Inflammatory macrophage treated with lipopolysaccharide for 1 hour (primary cell): ENCODE measurements at places on chromosomes 12 and 14.
A peak's percentile ranks its signal among the peaks of the same experiment; 100 is the strongest.

GRCh38 chr12:89514751-89515150 is 9.8 kb downstream of the GALNT4 start:
- DNase-seq = peak; percentile 64

DNA sequence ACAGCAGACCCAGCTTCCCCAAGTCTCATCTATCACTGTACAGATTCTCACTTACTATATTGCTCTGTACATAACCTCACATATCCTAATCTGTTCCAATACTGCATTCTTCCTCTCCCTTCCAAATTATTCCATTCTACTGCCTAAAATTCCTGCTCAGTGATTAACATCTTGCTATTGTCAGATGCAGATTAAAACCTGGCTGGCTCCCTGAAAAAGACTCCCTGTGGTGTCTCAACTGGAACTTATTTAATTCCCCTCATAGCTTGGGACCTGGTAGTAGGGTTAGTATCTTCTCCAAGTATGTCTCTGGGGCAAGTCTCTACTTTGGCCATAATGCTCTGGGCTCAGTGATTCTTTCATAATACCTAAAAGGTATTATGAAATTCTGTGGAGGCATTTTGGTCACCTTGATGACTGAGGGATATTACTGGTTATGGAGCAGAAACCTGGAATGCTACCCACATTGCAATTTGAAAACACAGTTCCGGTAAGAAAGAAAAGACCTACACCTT is 55.8 kb downstream of the PAWR start:
- no peak for DNase-seq

DNA sequence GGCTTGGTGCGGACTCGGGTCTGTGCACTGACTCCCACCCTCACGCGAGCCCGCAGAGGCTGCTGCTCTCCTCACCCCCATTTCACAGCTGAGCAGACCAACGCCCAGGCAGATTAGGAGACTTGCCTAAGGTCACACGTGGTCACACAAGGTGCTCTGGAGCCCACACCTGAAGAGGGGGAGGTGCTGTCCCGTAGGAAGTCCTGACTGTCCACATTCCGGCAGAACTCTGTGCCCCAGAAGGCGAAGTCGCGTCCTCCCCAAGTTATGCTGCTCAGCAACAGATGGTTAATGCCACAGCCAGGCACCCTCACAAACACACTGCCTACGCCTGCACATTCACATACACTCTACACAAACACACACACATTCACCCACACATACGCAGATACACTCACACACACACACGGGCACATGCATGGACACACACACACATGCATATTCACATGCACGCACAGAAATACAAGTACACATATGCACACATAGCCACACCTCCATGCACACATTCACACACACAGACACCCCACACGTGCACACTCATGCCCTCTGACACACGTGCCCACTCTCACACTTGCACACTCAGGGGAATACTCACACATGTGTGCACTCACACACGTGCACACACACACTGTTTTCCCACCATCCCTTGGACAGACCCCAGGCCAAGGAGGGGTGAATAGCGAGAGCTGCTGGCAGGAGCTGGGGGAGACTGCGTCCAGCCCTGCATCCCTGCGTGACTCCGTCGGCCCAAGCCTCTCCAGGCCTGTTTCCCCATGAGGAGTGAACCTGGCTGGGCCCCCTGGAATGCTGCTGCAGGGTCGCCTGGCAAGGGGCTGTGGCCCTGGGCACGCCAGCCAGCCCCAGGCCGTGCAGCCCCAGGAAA is 4.1 kb downstream of the C14orf180 start:
- no peak for DNase-seq

GRCh38 chr12:98489176-98489575 is 26.2 kb upstream of the TMPO start:
- DNase-seq = no peak

GRCh38 chr14:24074625-24075484 is 3.5 kb downstream of the CPNE6 start:
- DNase-seq = no peak

DNA sequence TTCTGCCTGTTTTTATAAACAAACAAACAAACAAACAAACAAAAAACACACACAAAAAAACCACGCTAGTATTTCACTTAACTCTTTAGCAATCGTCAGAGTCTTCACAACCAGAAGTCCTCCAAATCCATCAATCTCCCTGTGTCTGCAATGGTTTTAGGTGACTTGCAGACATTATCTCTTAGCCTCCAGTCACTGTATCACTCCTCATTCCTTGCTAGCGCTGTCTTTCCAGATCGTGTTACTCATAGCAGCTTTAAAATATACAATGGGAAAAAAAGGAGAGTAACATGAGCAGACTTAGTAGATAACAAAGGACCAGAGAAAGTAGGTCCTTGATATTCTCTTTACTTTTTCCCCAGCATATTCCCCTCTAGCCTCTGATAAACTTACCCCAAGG is 15.5 kb upstream of the ETNK1 start:
- DNase-seq = no peak

DNA sequence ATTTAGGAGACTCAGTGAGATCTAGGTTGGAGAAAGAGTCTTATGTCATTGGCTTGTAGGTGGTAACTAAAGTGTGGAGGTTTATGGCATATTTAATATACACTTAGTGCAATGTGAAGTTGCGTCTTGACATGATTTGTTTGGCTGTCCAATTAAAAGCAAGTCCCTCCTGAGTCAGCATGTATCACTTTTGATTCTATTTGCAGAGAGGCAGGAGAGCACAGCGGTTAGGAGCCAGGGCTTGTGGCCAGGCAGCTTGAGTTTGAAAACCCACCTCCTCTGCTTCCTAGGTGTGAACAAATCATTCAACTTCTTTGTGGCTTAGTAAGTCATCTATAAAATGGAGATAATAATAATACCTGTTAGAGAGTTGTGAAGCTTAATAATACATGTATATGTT is 68.5 kb upstream of the OTX2 start:
- DNase-seq = no peak

- DNase-seq = no peak
Observed at GRCh38 chr14:55272387-55272786, 1.2 kb downstream of the FBXO34 start.

DNA sequence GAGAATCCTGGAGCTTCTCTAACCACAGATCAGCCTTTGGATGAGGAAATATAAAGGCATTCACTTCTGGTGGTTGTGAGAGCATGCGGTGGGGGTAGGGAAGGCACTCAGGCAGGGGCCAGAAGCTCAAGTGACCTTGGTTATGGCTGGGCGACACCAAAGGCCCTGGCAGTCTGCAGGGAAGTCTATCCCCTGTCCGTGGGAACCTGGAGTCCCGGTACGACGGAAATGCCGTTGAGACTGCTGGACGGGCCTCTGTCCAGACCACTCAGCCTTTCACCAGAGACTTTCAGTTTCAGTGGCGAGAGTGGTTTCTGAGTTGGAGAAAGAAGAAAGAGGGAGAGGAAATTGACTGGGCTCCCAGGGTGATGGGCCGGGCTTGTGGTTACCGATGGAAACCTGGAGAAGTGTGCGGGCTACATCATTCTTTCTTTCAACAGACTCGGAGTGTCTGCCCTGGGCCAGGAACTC is 20.9 kb downstream of the ISCA2 start:
- DNase-seq = peak; percentile 52

DNA sequence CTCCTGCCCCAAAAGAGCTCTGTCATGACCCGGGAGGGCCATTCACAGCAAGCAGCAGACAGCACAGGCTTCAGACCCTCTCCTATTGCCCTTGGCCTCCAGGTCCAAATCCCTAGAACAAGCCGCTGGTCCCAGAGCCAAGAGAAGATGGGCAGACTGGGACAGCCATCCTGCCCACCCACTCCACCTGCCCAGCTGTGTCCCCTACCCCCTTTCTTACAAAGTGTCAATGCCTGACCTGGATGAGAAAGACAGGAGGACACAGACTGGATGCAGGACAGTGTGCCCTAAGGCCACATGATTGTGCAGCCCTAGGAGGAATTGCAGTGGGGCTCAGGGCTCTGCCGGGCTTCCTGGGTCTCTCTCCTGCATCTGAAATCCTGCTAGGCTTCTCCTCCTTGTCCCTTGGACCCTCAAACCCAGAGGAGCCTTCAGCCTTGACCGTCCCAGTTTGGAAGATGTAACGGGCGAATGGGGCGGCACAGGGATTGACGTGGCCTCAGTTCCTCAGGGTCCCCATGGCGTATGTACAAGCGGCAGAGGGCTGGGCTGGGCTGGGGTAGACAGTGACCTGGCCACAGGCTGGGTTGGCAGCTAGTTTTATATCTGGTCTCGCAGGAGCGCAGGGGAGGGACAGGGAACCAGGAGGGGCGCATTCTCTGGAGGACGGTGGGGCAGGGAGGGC is 27.1 kb upstream of the BCDIN3D start:
- DNase-seq = no peak
